ENCODE measurements at places on chromosomes 3 and 15.

GRCh38 chr3:140225996-140226395, 291.0 kb downstream of the CLSTN2 start:
- DNase-seq, result no peak

GRCh38 chr3:117696851-117697407, 987.4 kb downstream of the TUSC7 start:
- no peak for DNase-seq

DNA sequence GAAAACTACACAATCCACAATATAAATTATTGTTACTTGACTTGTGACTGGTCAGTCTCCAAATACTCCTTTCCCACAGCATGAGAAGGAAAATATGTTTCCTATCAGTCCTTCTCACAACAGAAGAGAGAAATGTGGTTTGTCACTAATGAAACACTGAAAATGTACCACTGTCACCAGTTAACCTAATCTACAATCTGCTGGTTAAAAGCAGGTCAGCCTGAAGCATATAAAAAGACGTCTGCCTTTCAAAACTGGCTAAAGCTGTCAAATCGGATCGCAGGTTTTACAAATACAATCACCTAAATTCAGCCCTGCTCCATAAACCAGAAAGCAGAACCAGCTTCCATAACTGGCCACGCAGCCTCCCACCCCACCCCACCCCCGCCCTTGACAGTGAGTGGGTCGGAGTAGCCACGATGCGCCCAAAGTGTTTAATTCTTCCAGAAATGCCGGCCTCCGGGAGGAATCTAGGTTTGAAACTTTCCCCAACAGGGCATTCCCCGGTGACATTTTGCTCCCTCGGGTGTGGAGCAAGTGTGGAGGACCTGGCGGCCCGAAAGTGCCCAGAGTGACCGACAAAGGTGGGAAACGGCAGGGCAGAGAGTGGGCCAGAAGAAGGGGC, 682 bp downstream of the ETFA start:
- DNase-seq, result no peak

- no peak for DNase-seq
Observed at GRCh38 chr3:11820531-11821041, 26.1 kb downstream of the TAMM41 start.

DNA sequence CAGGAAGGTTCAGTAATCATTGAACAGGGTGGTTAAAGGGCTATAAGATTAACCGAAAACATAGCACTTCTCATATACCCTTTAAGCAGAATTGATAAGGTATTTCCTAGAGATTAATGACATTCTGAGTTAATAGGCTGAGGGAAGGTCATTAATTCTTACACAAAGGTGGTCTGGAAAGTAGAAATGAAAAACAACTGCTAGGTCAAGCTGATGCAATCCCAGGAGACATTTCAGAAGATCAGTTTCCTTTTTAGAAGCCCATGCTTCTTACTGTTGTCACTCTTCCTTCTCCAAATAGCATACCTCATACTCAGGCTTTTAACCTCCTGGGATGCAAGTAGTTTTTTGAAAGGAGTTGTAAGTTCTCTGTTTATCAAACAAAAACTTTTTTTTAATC, 8.8 kb downstream of the FILIP1L start:
- no peak for DNase-seq

Data from COLO829 (cell line).